ENCODE measurements at places on chromosomes 3 and 15. TPM values are rescaled to one million over a fixed set of nuclear protein-coding genes. Genes with fewer than 3 reads are reported as not detected.

- no peaks in the 10 kb centered on the region for H3K27me3 ChIP-seq
- no peak overlapping the region for H3K27ac ChIP-seq
- no peak for DNase-seq
- no peaks in the 10 kb centered on the region for H3K4me1 ChIP-seq
Observed at GRCh38 chr15:100053474-100054121, 288.2 kb downstream of the ADAMTS17 start.

GRCh38 chr3:79362571-79363270 lies 405.1 kb downstream of the ROBO1 start:
- no peak for DNase-seq
- H3K4me3 ChIP-seq = no peak overlapping the region
- no peaks in the 10 kb centered on the region for H3K36me3 ChIP-seq
- H3K27ac ChIP-seq = no peak overlapping the region

ALDH1L1 gene
- 7.6 TPM for total RNA-seq

- H3K4me3 ChIP-seq = no peak overlapping the region
- H3K4me1 ChIP-seq = peaks cover 9% of the 10 kb centered on the region
- no peaks in the 10 kb centered on the region for H3K36me3 ChIP-seq
- DNase-seq = no peak
Observed at GRCh38 chr3:192817053-192817452, 89.7 kb upstream of the FGF12 start.

DNA sequence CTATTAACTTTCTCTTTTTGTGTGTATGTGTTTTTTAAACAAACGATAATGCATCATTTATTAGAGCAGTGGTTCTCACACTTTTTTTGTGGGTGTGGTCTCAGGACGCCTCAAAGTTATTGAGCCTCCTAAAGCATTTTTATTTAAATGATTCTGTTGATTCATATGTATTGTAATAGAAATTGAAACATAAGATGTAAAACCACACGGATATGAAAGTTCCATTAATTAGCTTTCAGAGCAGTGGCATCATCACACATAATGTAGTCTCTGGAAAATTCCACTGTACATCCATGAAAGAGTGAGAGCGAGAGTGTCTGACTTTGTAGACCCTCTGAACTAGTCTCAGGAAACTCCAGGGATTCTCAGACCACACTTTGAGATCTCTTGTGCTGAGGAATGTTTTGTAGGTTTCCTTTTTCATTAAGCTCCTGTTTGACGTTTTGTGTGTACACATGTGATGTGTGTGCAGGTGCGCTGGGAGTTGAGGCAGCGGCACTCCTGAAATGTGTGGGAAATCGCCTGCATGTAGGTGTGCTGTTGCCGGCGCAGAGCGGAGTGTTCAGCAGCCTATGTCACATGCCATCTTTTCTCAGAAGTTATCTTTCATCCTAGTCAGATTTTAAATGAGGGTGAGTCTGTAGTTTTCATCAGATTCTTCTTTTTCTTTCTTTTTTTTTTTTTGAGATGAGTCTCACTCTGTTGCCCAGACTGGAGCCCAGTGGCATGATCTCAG lies 5.3 kb upstream of the TRAK1 start:
- H3K36me3 ChIP-seq = no peaks in the 10 kb centered on the region
- no peaks in the 10 kb centered on the region for H3K27me3 ChIP-seq
- no peak overlapping the region for H3K27ac ChIP-seq
- H3K4me3 ChIP-seq = no peak overlapping the region

DNA sequence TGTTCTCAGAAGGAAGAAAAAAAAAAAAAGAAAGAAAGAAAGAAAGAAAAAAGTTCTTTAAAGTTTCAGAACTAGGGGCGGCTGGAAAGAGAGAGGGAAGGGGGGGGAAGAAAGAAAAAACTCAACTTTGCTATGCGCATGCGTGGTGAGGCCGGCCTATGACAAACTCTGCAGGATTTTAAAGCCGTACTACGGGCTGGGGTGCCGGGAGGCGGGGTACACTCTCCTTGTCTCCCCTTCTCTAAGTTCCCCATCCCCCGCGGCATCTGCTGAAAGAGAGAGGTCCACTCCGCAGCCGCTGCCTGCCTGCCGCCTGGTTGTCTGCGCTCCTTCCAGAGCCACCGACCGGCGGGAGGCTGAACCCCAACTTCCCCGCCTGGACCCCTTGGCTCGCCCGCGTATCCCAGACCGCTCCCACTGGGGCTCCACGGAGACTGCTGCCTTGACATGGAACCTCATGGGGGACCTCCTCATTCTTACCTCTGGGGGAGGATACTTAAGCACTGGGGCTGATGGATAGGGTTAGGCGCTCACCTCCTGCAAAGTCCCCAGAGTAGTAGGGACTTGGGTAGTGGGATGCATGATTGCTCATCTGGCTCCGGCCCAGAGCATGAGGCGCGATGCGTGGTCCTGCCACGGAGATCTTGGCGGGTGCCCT lies 1.4 kb upstream of the WNT5A start:
- DNase-seq = peak; percentile 78
- peaks cover 22% of the 10 kb centered on the region for H3K4me1 ChIP-seq
- H3K27ac ChIP-seq = peak overlapping the region; percentile 43
- H3K4me3 ChIP-seq = no peak overlapping the region
- H3K36me3 ChIP-seq = no peaks in the 10 kb centered on the region
- no peaks in the 10 kb centered on the region for H3K27me3 ChIP-seq

GRCh38 chr15:70596354-70597055 lies 166.9 kb downstream of the UACA start:
- H3K4me3 ChIP-seq = no peak overlapping the region
- no peaks in the 10 kb centered on the region for H3K36me3 ChIP-seq
- H3K27ac ChIP-seq = no peak overlapping the region
- DNase-seq = no peak

CD200 gene
- total RNA-seq = 18.7 TPM

DNA sequence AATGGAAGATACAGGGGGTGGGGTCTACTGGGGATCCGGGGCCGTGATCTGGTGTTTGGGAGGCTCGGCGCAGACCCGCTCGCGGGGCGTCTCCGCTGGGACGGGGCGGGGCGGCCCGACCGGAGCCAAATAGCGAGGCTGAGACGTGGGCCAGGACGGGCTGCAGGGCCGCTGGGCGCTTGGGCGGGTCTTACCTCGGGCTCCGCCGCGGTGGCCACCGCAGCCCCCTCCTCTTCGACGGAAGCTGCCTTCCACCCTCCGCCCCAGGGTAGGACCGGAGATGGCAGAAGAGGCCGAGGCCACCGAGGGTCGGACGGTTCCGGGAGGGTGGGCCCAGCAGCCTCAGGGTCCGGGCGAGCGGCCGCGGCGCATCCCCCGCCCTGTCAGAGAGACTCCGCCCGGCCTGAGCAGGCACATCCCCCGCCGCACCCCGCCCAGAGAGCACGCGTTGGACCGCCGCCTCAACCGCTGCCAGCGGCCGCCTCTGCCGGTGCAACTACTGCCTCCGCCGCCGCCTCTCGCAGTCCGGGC lies 399 bp downstream of the MYO9A start:
- H3K4me3 ChIP-seq = peak overlapping the region; percentile 84
- peak; percentile 84 for DNase-seq
- peak overlapping the region; percentile 79 for H3K27ac ChIP-seq
- no peaks in the 10 kb centered on the region for H3K27me3 ChIP-seq
- H3K36me3 ChIP-seq = no peaks in the 10 kb centered on the region

DNA sequence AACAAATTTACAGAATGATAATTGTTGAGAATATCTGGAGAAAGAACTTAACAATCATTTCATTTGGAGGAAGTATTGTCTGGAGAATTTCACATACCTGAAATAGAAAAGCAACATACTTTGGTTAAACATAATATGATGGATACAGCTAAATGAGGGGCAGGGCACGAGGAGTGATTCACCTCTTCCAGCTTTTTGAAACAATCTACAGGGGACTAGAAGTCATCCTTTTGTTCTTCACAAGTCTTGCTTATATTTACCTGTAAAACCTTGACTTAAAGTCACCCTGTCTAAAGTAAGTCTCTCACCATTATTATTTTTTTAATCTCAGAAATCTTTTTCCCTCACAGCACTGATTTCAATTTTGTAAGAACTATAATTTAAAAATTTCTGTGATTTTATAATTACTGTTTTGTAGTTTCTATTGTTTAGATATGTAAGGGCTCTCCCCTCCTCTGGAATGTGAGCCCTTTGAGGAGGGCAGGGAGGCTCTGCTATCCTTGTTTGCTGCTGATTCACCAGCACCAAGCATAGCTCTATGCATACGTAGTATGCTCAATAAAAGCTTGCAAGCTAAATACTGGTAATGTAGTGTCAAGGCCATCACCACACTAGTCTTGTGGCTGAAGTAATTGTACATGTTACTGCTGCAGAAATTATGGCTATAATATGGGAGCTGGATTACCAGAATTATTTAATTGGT lies 193.9 kb upstream of the THRB start:
- no peaks in the 10 kb centered on the region for H3K36me3 ChIP-seq
- no peak for DNase-seq
- H3K27me3 ChIP-seq = no peaks in the 10 kb centered on the region
- no peak overlapping the region for H3K27ac ChIP-seq

DNA sequence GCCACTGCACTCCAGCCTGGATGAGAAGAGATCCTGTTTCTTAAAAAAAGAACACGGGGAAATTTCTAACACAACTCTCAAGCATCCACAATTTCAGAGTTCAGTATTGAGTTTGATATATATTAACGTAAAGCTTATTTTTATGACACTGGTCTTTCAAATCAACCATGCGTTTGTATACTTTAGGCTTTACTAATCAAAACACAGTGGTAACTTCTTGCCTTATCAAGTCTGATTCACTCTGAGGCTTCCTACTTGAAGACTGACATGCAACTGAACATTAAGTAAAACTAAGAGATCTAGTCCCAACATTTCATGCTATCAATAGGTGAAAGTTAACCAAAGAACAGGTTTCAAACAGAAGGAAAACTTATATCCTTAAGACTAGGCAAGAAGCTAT lies 46.7 kb downstream of the PRTG start:
- H3K4me3 ChIP-seq = no peak overlapping the region
- H3K27ac ChIP-seq = no peak overlapping the region
- no peak for DNase-seq
- no peaks in the 10 kb centered on the region for H3K36me3 ChIP-seq
- H3K27me3 ChIP-seq = no peaks in the 10 kb centered on the region

DNA sequence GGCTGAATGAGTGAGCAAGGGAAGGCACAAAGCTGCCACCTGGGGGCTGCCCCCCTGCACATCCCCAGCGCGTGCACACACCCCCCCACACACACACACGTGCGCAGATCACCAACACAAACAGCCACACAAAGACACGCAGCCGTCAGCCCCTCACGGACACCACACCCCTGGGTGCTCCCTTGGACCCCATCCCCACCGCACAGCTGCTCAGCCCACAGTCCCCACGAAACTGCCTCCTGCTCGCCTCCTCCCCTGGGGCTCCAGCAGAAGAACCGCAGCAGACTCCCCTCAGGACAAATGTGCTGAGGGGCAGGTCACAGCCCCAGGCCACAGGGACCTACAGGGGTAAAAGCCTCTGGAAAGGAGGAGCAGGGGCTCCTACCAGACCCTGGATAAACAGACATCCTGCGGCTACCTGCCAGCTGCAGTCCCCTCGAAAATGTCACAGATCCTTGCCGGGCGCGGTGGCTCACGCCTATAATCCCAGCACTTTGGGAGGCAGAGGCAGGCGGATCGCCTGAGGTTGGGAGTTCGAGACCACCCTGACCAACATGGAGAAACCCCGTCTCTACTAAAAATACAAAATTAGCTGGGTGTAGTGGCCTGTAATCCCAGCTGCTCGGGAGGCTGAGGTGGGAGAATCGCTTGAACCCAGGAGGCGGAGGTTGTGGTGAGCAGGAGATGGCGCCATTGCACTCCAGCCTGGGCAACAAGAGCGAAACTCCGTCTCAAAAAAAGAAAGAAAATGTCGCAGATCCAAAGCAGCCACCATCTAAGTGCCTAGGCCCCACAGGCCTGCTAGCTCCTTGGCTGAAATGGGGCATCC lies 6.5 kb downstream of the TWF2 start:
- H3K27me3 ChIP-seq = no peaks in the 10 kb centered on the region
- no peak for DNase-seq
- H3K4me3 ChIP-seq = no peak overlapping the region
- peaks cover 14% of the 10 kb centered on the region for H3K4me1 ChIP-seq
- H3K36me3 ChIP-seq = peaks cover 33% of the 10 kb centered on the region

DNA sequence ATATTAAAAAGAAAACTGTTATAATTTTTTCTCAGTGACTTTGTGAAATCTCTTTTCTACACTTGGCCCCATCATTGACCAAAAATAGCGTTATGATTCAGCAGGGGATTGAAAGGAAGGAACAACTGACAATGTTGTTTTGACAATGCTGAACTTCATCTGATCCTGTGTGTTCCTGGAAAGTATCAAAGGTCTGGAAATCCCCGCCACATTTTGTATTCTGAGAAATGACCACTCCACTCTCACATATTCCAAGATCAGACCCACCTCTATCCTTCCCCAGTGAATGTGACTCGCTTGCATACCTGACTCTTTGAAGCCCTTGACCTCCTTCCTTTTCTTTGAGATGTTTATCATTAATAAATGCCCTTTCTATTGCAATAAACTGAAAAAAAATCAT lies 9.7 kb upstream of the RIOX2 start:
- no peaks in the 10 kb centered on the region for H3K36me3 ChIP-seq
- no peak for DNase-seq
- no peak overlapping the region for H3K4me3 ChIP-seq

DNA sequence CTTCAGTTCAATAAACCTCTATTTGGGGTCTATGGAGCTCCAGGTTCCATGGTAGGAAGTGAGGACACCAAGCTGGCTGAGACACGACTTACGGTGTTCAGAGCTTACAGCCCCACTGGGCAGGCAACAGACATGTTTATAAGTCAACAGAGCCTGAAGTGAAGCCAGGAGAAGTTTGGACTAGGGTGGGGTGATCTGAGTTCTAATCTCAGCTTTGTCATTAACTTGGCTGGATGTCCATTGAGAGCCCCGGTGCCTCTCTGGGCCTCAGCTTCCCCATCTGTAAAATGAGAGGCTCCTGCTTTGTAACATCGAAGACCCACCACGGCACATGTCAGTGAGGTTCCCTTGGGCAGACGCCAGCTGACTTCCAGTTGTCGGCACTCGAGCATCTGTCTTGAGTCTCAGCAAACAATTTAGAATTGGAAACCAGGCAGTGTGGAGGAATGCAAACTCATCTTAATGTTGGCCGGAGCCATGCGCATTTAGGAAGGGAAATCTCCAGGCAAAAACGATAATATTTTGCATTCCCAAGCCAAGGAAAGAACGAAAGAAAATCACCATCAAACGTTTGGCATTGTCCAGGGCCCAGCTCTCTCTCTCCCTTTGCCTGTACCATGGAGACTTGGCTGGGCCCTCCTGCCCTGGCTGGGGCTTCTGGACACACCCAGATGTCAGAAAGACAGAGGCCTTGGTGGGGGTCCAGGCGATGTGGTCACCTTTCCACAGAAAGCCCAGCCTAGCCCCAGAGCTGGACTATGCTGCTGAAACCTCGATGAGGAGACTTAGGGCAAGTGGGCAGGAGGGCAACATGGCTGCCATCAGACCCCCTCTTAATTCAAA lies 18.4 kb downstream of the ITGA11 start:
- no peaks in the 10 kb centered on the region for H3K36me3 ChIP-seq
- no peak overlapping the region for H3K27ac ChIP-seq
- no peaks in the 10 kb centered on the region for H3K27me3 ChIP-seq
- DNase-seq = no peak
